ENCODE measurements at places on chromosomes 7 and 10. TPM values are rescaled to one million over a fixed set of nuclear protein-coding genes. Genes with fewer than 3 reads are reported as not detected.

GRM3 gene
- total RNA-seq = not detected

ATRNL1 gene
- total RNA-seq = 11.4 TPM

CNPY1 gene
- not detected for total RNA-seq

CAMK1D gene
- 2.6 TPM for total RNA-seq

DNA sequence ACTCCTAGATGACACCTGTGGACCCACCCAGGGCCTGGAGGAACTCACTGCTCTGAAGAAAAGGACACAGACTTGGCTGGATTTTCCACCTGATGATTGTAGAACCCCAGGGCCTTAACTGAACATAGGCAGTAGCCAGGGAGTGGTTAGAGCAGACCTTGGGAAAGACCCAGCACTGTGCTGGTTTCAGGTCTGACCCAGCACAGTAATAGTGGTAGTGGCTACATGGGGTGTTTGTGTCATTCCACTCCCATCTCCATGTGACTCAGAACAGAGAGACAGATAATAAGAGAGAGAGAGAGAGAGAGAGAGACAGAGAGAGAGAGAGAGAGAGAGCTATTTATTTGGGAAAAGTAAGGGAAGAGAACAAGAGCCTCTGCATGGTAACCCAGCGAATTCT is 239.1 kb upstream of the MEOX2 start:
- DNase-seq = no peak

- no peak for DNase-seq
Observed at GRCh38 chr7:129471402-129471827, 30.9 kb upstream of the SMKR1 start.

DNA sequence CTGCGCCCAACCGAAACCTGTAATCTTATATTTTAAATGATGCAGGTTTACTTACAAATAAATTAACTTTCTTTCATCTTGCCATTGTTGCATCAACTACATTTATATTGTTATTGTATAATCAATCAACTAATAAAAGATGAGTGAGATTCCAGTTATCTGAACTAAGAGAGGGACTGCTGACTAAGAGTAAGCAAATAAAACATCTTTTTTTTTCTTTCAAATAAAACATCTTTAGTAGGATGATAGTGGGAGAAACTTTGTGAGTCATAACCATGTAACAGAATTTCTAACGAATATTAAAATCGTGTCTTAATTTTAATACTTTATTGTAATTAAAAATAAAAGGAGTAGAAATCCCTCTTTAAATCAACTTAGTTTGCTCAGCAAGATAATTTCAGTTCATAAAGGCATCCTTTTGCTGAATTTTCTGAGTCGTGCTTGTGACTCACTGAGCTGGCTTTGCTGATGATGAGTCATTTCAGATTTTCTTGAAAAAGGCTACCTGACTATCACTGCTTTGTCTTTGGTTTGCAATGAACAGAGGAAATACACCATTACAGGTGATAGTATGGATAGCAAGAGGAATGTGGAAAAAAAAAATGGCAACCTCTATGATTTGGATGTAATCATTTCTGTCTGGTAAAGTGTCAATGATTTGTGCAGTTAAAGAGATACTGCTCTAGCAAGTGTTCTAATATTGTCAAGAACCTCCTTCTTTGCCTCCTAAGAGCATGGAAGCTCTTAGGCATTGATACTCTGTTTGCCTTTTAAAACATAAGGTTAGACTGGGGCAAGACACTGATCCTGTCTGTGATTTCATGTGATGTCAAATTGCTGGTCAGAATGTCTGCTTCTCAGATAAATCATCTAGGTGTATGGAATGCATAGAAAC is 119.5 kb downstream of the GPR158 start:
- DNase-seq = peak; percentile 71

GRCh38 chr7:57417736-57418135 is 32.2 kb upstream of the ZNF716 start:
- DNase-seq = no peak

DNA sequence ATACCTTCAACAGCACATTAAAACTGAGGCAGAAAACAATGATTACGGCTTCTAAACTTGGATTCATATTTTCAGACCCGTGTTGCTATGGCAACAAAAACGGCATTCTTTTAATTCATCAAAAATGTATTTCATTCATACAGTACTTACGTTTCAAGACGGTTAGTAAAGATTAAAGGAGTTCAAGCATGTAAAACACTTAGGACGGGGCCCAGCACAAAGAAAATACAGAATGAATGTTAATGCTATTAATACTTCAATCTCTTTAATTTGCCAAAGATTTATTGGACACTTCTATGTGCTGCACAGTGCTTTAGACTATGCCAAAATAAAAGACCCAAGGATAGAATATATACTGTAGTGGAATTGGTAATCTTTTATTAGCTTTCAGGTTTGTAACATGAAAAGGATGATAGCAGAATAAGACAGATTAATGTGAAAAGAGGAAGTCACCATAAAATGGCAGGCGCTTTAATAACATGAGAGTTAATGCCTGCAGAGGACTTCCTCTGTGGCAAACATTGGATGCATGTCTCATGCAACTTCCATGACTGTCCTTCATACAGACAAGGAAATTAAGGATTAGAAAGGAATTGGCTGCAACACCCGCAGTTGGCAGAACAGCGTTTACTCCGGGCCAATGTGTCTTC is 201.6 kb upstream of the KLF6 start:
- no peak for DNase-seq

DNA sequence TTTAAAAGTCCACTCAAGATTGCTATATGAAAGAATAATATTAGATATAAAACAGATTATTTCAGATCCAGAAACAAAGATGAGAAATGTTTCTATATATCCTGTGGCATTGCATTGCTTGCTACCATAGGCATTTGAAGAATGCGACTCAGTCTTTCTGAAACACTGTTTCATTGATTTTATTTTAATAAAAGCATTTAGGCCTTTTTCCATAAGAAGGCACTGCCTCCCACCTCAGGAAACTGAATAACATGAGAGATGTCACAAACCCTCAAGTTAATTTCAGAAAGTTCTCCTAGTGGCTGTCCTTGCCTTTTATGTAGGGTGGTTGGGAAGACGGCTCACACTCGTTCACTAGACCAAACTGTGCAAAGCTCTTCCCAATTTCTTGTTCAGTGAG is 23.3 kb downstream of the PRPS1L1 start:
- no peak for DNase-seq

- DNase-seq = peak; percentile 27
Observed at GRCh38 chr7:83532219-83532618, 116.7 kb downstream of the SEMA3E start.

DNA sequence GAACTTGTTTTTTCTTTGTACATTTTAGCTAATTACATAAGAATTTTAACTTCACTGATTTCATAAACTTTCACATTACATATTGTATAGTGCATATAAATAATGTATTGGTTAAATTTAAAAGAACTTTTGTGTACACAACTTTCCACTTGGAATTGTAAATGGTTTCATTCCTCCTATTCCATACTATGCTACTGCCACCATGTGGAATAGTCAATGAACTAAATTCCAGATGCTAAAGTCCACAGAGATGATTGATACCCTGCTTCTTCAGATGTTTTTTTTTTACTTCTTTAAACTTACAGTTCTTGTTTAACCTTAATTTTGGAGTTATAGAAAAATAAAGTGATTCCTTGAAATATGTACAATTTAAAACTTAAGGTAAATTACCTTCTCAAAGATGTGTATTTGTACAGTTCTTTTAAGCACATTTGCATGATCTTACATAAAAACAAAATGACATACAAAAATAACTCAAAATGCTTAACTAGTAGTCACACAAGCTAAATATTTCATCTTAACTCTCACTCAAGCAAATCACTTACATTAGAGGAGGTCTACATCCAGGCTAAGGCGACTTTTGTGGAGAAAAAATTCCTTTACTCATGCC is 247.6 kb upstream of the HGF start:
- peak; percentile 19 for DNase-seq

DNA sequence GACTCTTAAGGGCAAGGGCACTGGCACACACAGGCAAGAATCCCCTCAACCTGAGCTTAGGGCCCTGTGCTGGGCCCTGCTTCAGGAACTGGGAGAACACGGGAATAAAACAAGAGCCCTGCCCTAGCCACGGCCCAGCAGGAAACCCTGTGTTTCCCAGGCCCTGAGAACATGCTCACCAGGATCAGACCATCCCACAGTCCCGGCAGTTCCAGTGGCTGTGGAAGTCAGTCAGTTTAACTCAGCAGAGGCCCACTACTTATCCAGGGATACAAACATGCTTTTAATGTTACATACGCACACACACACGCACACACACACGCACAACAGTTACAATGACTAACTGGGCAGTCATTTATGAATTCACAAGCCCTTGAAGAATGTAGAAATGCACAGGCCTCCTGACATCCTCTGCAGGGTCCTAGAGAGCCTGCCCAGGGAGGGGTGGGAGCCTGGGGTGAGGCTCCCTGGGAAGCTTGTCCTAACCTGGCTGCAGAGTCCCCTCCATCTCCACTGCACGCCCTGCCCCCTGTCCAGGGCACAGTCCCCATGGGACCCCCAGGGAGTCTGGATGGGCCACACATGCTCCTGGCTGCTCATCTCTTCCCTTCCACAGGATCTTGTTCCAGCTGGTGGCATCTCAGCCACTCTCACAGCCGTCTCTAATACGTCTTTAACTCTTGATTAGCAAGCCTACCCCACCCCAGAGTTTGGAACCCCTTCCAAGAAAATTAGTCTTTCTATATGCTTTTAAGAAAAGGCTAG is 97.6 kb downstream of the TCERG1L start:
- no peak for DNase-seq

- no peak for DNase-seq
Observed at GRCh38 chr10:78780551-78780961, 288.2 kb upstream of the ZMIZ1 start.

DNA sequence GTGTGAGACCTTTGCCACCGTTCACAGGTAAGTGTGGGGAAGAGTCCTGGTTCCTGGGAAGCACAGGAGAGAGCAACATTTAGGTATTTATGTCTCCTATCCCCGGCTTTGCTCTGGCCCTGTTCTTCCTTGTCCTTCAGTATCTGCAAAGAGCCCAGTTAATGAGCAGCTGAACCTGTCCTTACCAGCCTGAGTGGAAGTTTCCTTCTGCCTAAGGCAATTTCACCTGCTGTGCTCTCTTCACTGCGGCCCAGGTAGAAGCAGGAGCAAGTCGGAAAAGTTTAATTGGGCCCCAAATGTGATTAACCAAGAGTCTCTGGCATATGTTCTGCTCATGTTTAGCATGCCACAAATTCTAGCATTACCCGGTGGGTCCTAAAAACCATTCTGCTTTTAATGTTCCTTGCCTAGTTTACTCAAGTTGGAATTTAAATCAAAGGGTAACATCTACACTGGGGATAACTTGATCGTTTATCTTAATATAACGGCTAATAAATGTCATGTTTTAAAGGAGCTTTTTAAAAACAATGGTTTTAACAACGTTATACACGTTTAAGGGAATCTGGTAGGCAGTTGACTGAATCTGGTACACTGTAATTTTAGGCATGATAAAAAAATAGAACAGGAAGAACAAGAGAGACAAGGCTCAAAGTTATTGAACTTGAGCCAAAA is 817.1 kb downstream of the TYW1 start:
- no peak for DNase-seq

GRCh38 chr7:16562456-16563220 is 36.0 kb downstream of the LRRC72 start:
- DNase-seq = no peak

DNA sequence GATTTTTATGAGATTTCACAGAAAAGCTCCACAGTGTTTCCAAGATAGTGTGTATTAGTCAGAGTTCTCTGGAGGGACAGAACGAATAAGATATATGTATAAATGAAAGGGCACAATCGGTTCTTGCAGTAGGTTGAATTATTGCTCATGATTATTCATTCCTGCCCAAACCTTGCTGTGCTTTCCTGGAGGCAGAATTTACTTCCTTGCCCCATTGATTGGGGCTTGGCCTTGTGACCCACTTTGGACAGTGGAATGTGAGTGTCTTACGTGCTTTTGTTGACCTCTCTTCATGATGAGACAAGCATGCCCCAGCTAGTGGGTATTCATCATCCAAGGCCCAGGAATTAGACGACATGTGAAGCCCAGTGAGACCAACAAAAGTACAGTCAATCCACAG is 53.0 kb upstream of the ABCB5 start:
- DNase-seq = no peak

DNA sequence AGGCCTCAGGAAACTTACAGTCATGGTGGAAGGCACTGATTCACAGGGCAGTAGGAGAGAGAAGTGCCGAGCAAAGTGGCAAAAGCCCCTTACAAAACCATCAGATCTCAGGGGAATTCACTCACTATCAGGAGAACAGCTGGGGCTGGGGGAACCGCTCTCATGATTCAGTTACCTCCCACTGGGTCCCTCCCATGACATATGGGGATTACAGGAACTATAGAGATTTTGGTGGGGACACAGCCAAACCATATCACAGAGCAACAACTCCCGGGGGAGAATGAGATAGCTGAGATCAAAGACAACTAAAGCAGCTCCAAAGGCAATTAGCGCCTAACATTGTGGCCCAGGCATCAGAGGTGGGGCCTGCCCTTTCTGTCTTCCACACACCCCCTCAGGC is 85.4 kb upstream of the VOPP1 start:
- no peak for DNase-seq

- DNase-seq = no peak
Observed at GRCh38 chr10:36765782-36766414, 359.5 kb upstream of the ANKRD30A start.

GRCh38 chr10:74244097-74244685 is 93.2 kb downstream of the ADK start:
- peak; percentile 28 for DNase-seq

DNA sequence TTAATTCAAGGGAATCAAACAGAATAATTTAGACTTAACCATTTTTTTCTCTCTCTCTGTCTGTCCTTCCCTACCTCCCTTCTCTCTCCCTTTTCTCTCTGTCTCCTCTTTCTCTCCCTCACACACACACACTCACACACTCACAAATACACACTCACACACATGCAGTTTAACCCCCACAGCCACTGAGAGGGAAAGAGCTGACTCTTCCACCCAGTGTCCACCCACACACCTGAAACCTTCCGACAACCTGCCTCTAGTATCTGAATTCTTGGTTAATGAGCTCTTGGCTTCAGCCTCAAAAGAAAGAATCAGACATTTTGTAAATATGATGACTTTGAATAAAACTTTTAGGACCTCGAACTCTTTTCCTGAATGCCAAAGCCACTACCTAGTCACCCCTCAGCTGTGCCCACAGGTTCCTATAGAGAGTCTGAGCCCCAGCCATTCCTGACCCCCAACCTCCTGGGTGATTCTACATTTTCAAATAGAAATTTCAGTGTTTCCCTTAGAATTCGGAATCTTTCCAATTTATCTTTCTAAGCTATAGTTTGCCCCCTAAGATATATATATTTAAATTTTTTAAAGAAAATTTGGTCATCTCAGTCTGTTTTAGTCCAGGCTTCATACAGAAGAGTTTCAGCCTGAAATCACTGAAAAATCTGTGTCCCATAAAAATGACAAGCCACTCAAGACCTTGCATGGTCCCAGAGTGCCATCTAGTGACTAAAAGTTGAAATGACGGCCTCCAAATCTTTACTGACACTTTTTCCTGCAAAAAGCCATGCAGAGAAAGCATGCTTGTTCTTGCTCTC is 202.8 kb downstream of the IPMK start:
- peak; percentile 54 for DNase-seq

- no peak for DNase-seq
Observed at GRCh38 chr10:71143170-71143569, 69.2 kb upstream of the UNC5B start.

Data from A172 (cell line).